T-helper 17 cell (primary cell): ENCODE measurements at places on chromosomes 5 and 9.

DNA sequence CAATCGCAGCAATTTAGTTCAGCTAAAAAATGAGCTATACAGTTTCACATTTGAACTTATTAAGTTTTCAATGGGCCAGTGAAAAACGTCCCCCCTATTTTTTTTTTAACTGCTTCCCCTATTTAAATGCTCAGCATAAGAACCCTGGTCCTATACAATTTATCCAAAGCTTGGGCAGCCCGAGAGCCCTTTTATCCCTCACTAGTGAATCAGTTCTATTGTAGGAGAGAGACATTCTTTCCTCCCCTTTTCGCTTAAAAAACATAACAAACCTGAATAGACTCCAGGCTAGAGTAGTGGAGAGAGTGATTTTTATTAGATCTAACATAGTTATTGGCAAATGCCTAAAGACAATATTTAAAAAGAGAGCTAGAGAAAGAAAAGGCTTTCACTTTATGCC lies 1.4 kb downstream of the LIX1 start:
- DNase-seq, result no peak

DNA sequence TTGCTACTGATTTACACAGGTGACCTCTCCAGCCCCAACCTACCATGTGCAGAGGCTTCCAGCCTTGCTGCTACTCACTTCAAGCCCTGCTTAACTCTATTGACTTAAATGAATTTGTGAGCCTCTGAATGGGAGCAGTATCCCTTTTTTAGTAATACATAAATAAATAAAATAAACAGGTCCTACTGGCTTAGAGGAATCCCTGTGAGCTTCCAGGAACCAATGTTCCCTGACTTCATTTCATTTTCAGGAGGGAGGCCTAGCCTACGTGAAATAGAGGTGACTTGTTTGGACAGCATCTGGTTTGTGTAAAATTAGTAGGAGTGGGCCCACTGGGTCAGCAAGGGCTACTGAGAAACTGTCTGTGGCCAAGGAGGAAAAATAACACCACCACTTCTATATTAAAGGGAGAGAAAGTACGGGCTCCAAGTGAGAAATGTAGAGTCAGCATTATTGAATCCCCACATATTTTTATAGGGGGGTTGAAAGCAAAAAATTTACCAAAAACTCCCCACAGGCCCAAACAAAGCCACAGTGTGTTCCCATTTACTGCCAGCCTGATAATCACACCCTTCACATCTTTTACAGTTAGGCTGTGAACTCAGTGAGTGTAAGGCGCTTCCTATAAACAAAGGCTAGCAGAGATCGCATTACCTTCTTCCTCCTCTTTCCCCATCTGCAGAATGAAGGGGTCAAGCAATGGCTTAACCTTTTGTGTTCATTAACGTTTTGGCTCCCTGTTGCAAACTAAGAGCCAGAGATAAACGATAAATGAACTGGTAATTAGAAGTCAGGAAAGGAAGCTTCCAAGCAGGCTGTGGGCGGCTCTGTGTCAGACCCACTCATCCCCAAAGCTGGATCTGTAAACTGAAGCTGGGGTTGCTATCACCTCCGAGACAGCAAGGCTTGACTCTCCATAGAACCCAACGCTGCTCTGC lies 138.8 kb upstream of the LIFR start:
- no peak for DNase-seq

DNA sequence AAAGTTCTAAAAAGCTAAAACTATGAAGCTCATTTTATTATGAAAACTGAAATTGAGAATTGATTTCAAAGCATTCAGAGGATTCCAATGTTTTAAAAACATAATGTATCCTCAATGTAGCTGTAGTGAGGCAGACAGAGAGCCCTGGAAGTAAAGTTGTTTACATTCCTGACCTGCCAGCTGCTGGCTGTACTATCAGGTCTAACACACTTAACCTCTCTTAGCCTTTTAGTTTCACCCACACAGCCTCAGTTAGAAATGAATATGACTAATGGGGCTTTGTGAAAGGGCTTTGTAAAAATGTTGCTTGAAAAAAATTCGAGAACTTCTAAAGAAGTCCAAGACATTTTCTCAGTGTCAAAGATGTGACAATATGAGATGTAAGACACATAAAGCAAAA lies 122.6 kb downstream of the FBXL17 start:
- DNase-seq, result no peak

DNA sequence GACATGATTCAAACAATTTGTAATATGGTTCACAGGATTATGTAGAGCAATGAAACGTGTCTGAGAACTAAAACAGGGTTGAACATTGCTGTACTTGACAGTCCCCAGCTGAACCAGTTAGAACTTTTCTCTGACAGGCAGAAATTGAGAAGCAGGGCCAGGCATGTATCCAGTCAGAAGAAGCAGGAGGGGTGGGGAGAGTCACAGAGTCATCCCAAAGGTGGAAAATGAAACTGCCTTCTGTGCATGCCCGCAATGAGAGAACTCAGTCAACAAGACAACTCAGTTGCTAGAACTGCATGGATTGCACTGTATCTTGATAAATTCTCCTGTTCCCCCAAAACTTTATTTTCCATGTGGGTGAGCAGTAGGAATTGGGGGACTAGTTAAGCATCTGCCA lies 72.9 kb upstream of the PRLR start:
- DNase-seq, result no peak

DNA sequence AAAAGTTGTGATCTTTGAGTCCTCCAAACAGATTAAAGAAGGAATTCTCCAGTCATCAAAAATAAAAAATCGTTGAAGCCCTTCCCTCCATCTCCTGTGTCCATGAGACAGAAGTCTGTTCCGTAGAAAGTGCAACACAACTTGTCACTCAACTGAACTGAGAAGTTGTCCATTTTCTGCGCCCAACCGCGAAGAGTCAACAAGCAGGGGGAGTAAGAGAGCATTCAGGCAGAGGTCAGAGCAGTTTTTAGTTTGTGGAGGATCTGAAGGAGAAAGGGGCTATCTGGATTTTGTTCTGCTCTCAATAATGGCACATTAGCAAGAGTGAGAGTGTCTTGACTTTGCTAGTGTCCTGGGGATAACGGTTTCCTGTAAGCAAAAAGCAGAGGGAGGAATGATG lies 303.9 kb downstream of the ICE1 start:
- DNase-seq, result no peak

GRCh38 chr5:66959653-66960052 lies 236.9 kb downstream of the CD180 start:
- DNase-seq, result no peak

DNA sequence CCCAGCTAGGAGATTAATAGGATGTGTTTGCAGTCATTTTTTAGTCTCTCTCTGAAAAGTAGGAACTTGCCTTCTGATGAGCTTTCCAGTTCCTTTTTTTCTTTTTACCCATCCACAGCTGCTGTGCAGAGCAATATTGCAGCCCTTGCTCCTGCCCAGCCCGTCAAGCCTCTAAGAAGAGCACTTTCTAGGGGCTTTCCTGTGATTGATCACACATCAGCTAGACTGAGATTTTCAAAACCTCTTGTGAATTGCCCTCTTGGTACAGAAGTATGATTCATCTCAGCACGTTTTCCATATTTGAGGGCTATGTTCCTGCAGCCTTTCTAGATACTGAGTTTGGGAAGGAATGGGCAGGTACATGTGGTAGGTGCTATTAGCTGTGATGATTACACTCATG lies 93.9 kb downstream of the GALNT10 start:
- DNase-seq, result no peak
